Osteocyte (in vitro differentiated cells): ENCODE measurements at places on chromosomes 5 and 9.
A peak's percentile ranks its signal among the peaks of the same experiment; 100 is the strongest.

GRCh38 chr9:127846443-127847177 lies 7.8 kb downstream of the ENG start:
- DNase-seq, result no peak

- no peak for DNase-seq
Observed at GRCh38 chr9:74025402-74025925, 471.7 kb upstream of the RORB start.

DNA sequence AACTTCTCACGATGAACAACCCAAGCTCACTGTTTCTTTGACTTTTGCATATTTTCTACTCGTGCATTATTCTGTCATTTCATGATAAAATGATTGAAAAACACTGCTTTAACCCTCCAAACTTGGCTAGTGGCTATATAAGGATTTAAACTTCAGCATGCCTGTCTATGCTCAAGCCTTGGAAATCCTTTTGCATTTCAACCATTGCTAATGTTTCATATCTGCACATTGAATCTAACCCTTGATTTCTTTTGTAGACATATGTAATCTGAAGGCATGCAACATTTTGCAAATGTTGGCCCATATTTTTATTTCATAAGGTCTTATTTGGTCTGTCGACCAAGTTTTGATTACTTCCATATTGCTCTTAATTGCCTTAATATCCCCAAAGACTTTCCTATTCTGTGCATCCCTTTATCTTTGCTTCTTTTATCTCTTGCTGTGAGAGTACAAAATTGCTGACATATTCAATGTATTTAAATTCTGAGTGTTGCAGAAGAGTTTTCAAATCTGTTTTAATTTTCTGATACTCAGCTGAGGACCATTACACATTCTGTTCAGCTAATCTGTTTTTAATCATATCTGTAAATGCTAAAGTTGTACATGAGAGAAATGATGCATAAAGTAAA lies 403.7 kb upstream of the ZNF608 start:
- DNase-seq, result no peak

DNA sequence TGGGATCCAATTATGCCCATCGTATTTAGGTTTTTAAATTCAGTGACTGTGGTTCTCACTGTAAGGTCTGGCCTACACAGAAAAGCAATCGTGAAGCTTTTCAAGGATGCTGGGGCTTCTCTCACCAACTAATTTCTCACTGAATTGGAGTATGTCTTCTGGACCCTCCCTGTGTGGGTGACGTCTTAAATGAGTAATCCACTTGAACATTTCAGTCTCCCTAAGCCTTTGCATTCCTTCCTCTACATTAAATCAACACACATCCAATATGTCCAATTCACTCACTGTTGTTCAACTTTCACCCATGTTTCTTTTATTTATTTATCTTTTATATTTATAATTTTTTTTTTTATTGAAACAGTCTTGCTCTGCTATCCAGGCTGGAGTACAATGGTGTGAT lies 12.5 kb upstream of the BTF3 start:
- DNase-seq, result no peak

DNA sequence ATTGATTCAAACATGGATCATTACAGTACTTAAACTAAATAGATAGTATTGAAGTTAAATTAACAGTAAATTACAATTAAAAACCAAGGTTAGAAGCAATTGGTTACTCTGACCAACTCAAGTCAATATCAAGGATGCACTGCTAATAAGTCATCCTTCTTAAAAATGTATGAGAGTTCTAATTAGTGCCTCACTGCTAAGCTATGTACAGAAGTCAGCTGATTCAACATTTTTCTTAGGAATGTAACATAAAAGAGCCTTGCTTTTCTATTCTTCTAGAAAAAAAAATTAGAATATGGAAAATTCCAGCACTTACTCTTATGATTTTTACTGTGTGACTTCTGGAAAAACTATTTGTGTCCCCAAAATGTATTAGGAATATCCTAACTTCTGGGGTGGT lies 75.7 kb upstream of the FBN2 start:
- DNase-seq, result no peak

GRCh38 chr5:65815161-65815560 lies 93.2 kb downstream of the NLN start:
- no peak for DNase-seq

- no peak for DNase-seq
Observed at GRCh38 chr9:130159915-130160670, 12.1 kb upstream of the NCS1 start.

- DNase-seq, result no peak
Observed at GRCh38 chr5:82295959-82296531, 17.9 kb upstream of the RPS23 start.

- no peak for DNase-seq
Observed at GRCh38 chr5:35835796-35836742, 20.6 kb upstream of the IL7R start.

GRCh38 chr5:86371061-86371460 lies 246.7 kb upstream of the COX7C start:
- no peak for DNase-seq

DNA sequence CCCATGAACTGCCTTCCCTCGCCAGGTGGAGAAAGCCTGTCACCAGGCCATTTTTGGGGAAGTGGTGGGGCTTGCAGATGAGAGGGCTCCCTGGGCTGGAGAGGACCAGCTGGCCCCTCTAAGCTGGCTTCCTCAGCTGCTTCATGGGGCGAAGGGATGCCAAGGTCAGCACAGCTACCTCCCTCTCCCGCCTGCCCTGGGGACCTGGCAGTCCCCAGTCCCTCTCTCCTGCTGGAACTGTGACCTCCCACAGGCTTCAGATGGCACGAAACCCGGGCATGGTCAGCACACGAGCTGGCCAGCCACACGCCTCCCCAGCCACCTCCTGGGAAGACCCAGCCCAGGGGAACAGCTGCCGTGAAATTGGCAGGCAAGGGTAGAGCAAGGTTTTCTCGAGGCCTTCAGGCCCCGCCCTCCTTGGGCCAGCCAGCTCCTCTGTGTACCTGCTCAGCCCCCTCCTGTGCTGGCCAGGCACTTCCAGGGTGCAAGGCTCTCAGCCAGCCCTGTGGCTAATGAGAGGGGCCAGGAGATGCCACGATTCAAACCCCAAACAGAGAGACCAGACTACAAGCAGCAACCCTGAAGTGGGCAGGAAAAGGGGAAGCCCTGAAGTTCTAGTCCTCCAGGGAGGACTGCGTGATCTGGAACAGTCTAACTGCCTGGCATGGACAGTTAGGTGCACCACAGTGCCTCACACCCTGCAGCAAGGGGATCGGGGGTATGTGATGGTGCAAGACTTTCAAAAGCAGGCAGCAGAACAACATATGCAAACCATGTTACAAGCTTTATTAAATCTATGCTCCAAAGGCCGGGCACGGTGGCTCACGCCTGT lies 12.9 kb downstream of the PLPP7 start:
- DNase-seq, result no peak

DNA sequence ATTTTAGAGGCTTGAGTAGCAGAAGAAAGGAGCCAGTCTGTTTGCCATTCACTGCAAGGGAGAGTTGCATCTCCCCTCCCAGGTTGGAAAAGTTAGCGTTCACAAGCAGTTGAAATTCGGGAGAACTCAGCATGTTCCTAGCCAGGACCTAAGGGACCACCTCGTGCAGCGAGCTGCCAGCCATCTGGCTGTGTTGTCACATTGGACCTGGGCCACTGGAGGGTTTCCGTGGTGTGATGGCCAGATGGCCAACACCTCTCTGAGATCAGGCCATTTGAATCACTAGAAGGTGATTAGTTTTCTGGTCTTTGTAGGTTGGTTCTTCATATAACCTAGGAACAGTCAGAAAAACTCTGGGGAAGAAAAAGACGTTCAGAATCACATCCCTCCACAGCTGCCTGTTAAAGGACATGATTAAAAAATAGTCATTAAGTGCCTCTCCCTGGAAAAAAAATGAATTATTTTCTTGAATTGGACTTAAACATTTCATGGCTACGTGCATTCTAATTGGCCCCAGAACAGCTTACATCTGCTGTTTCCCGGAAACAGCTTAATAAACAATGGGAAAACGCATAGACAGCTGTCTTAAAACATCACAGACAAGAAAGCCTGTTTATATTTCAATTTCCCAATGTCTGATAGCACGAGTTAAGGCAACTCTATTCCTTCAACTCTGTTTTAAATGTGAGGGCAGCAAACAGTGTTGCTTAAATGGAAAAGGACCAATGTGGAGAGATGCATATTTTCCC lies 303.9 kb downstream of the TENT4A start:
- DNase-seq, result no peak

DNA sequence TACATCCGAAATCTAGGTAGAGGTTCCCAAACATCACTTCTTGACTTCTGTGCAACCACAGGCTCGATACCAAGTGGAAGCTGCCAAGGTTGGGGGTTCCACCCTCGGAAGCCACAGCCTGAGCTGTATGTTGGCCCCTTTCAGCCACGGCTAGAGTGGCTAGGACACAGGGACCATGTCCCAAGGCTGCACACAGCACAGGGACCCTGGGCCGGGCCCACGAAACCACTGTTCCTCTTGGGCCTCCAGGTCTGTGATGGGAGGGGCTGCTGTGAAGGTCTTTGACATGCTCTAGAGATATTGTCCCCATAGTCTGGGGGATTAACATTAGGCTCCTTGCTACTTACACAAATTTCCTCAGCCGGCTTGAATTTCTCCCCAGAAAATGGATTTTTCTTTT lies 460.6 kb downstream of the ISL1 start:
- no peak for DNase-seq

DNA sequence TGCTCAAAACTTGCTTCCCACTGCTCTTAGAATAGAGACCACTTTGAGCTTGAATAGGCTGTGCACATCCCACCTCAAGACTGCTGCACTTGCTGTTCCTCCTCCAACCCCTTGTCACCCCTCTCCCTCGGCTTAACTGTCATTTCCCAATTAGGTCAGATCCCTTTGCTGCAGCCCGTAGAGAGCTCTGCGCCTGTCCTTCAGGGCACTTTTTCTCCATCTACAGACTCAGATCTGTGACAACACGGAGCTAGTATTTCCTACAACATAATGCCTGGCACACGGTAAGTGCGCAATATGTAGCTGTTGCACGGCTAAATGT lies 485 bp upstream of the HABP4 start:
- no peak for DNase-seq

- no peak for DNase-seq
Observed at GRCh38 chr5:90921418-90921973, 362.9 kb downstream of the ADGRV1 start.

- DNase-seq, result no peak
Observed at GRCh38 chr5:174897281-174897950, 173.0 kb downstream of the MSX2 start.

GRCh38 chr5:33761139-33761538 lies 130.7 kb downstream of the ADAMTS12 start:
- DNase-seq, result no peak

GRCh38 chr9:36276254-36276653 lies 18.0 kb upstream of the GNE start:
- no peak for DNase-seq

DNA sequence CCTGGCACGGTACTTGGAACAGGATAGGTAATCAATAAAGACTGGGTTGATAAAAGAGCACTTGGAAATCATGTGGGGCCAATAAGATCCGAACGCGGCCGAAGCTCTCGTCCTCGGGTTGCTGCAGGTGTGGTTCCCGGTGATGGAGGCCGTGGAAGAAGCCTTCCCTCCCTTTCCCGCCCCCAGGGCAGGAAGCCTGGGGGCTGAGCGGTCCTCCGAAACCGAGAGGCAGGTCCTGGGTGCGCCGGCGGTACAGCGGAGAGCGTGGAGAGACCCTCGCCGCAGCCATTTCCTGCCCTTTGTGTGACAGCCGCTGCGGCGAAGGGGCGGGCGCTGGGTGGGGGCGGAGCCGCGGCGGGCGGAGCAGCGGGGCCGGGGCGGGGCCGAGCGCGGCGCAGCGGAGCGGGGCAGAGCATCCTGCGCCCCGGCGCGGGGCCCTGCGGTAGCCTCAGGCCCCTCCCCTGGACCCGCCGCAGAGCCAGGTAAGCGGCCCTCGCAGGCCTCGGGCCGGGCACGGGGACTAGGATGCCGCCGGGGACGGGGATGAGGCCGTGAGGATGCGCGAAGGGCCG lies at the start of gene CYFIP2:
Gene CYFIP2, plus strand, starts transcription at position 410 of the 572 bp plus-strand sequence. CDS start 19,239 bp downstream, outside the sequence.
- no peak for DNase-seq

- DNase-seq, result peak; percentile 87
Observed at GRCh38 chr9:4297786-4298254, 2.0 kb downstream of the GLIS3 start.

- no peak for DNase-seq
Observed at GRCh38 chr9:29865764-29866313, 2292.6 kb upstream of the C9orf72 start.

- no peak for DNase-seq
Observed at GRCh38 chr5:80871541-80871961, 88.6 kb upstream of the RASGRF2 start.

DNA sequence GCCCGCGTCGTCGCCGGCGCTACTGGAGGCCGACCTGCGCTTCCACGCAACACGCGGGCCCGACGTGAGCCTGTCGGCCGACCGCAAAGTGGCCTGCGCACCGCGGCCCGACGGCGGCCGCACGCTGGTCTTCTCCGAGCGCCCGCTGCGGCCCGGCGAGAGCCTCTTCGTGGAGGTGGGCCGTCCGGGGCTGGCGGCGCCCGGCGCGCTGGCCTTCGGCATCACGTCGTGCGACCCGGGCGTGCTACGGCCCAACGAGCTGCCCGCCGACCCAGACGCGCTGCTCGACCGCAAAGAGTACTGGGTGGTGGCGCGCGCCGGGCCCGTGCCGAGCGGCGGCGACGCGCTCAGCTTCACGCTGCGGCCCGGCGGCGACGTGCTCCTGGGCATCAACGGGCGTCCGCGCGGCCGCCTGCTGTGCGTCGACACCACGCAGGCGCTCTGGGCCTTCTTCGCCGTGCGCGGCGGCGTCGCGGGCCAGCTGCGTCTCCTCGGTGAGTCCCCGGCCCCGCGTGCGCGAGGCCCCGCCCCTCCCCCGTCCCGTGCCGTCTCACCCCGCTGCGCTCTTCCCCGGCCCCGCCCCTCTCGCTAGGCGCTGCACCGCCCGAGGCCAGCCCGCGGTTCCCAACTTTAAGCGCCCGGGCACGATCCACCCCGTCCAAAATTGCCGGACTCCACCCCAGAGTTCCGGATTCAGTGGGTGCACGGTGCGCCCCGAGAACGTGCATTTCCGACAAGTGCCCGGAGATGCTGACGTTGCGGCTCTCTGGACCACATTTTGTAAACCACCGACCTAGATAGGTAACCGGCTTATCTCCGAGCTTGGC lies 42.8 kb downstream of the NEURL1B start:
- no peak for DNase-seq

- no peak for DNase-seq
Observed at GRCh38 chr9:136673975-136674785, 11.5 kb downstream of the EGFL7 start.

DNA sequence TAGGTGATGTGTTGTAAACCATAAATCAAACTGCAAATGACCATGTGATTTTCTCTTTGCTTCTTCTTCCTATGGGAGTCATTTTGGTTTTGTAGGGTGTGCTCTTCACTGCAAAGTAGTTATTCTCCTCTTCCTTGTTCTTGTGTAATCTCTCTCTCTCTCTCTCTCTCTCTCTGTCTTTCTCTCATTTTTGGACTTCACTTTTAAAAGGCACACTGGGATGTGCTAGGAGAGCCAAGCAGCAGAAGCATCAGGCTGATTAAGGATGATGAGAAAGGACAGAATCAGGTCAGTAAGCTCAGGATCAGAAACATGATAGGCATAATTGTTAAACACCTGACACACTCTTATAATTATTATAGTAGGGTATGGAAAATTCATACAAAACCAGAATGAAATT lies 505.3 kb upstream of the ZNF608 start:
- no peak for DNase-seq
